ENCODE measurements at places on chromosomes 5 and 9. TPM values are rescaled to one million over a fixed set of nuclear protein-coding genes. Genes with fewer than 3 reads are reported as not detected.

DNA sequence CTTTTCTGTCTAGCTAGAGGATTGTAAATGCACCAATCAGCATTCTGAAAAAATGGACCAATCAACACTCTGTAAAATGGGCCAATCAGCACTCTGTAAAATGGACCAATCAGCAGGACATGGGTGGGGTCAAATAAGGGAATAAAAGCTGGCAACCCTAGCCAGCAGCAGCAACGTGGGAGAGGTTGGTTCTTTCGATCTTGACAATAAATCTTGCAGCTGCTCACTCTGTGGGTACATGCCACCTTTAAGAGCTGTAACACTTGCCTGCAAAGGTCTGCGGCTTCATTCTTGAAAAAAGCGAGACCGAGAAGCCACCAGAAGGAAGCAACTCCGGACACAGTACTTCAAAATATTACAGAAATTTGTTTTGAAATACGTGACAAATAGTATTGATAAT lies 424.6 kb upstream of the CDH9 start:
- no peak for DNase-seq

The WNT8A gene
- total RNA-seq, result not detected

GRCh38 chr9:132443951-132444607 lies 34.1 kb downstream of the CFAP77 start:
- no peak for DNase-seq

- DNase-seq, result no peak
Measured at GRCh38 chr5:80569961-80570786, at the start of gene ANKRD34B. ANKRD34B (minus strand) TSS chr5:80570280; CDS start chr5:80560019, 10,261 bp downstream.

The LCN9 gene
- total RNA-seq, result not detected

The RGS7BP gene
- total RNA-seq, result not detected

GRCh38 chr5:130032807-130033206 lies 128.5 kb downstream of the CHSY3 start:
- DNase-seq, result no peak

- DNase-seq, result no peak
Measured at GRCh38 chr5:58795327-58795726, 212.5 kb downstream of the RAB3C start.

- no peak for DNase-seq
Measured at GRCh38 chr9:22142671-22143070, 133.6 kb upstream of the CDKN2B start.

DNA sequence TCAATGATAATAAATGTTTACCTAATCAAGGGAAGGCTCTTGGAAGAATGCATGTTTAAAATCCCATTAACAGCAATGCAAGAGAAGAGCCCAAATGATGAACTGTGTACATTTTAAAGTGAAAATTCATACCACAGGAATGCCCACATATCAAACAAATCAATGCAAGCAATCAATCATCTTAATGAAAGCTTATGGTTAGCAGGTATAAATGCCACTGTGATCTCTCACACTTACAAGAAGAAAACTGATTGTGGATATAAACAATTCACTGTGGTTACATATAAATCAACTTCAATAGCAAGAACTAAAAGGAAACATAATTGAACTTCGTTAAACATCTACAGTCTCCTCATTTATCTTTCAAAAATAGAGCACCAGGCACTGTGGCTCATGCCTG lies 161.0 kb upstream of the RORB start:
- DNase-seq, result no peak

GRCh38 chr9:96644137-96644536 lies 11.0 kb downstream of the PRXL2C start:
- no peak for DNase-seq

The FOXD4L3 gene
- total RNA-seq, result not detected

GRCh38 chr9:2743937-2744529 lies 26.7 kb downstream of the KCNV2 start:
- no peak for DNase-seq

- no peak for DNase-seq
Measured at GRCh38 chr5:166086568-166086967, 2204.9 kb upstream of the WWC1 start.

GRCh38 chr9:137434498-137435380 lies 6.4 kb downstream of the ENTPD8 start:
- DNase-seq, result no peak

DNA sequence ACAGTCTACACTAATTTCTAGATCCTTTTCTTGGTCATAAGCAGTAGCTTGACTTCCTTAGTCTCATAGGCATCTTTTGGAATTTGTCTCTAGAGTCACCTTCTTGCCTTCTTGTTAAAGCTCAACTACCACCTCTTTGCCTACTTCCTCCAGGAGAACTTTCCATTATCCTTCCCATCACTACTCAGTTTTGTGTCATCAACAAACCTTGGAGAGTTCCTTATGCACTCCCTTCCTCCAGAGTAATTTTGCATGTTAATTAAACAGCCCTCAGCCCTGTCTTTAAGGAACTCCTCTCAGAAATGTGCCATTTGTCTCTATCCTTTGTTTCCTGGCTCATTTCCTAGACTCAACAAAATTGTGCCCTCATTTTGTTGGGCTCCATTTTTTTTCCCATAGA lies 4.2 kb upstream of the EPB41L4B start:
- no peak for DNase-seq

The TRIM23 gene
- total RNA-seq, result 6.3 TPM

- no peak for DNase-seq
Measured at GRCh38 chr9:36974731-36975130, 59.3 kb downstream of the PAX5 start.

GRCh38 chr9:90774071-90774470 lies 27.5 kb upstream of the SYK start:
- DNase-seq, result no peak

DNA sequence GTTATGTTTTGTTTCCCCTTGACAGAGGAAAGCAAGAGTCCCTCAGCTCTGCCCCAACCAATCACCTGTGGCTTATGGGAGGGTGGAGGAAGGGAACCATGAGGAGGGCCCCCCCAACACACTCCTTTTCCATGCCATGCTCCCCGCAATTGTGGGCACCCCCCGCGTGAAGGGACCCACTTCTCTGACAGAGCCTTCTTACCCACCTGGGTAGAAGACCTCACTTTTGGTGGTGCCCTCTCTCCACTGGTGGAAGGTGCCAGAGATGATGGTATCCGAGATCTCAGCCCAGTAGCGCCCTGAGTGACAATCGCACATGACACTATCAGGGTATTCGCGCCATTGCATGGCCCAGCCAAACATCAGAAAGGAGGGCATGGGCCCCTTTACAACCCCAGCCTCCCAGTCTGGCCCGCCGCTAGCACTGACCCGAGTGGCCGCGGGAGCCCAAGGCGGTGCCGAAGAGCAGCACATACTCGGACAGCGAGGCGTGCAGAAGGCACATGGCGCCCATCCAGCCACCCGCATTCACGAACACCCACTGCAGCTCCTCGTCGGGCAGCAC lies 714 bp downstream of the SIGMAR1 start:
- no peak for DNase-seq

DNA sequence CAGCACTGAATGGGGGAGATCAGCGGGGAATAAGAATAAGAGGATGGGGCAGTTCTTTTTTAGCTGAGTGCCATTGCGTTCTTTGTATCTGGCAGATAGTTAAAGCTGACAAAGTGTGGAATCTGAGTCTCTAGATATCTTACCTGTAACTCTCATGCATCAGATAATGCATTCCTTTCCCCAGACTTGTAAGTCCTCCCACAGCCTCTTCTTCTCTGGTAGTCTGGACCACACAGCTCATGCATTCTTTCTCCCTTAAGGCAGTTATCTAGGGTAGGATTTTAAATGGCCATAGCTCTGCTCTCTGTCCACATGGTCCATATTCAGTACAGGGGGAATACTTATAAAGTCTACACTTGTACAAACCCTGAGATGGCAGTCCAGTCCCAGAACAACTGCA lies 54.0 kb upstream of the FGF10 start:
- DNase-seq, result no peak

DNA sequence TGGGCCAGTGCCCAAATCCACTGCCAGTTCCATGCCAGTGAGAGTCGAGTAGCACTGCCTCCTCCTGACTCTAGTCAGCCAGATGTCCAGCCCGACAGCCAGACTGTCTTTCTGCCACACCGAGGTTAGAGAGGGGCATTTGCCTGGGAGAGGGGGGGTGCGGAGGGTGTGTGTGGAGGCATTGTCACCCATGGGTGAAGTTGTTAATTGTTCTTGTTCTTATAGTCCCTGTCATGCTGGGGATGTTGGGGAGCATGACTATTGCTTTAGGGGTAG lies 1.1 kb downstream of the RGP1 start:
- no peak for DNase-seq

DNA sequence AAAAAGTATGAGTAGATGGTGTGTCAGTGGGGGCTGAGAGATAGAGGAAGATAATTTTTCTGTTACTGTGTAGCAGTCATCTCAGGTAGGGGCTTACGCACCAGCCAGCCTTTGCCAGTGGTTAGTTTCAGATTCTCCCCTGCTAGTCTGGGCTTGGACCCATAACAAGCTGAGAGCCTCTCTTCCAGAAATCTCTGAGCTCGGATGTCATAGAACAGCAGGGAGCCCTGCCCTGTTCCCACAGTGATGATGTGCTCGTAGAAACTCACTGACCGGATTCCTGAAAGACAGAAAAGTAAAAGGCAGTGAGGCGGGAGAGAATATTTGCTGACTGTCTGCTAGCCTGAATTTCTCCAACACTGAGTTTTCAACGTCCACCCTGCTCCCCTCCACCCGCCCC lies 37.2 kb downstream of the DCAF12 start:
- no peak for DNase-seq

DNA sequence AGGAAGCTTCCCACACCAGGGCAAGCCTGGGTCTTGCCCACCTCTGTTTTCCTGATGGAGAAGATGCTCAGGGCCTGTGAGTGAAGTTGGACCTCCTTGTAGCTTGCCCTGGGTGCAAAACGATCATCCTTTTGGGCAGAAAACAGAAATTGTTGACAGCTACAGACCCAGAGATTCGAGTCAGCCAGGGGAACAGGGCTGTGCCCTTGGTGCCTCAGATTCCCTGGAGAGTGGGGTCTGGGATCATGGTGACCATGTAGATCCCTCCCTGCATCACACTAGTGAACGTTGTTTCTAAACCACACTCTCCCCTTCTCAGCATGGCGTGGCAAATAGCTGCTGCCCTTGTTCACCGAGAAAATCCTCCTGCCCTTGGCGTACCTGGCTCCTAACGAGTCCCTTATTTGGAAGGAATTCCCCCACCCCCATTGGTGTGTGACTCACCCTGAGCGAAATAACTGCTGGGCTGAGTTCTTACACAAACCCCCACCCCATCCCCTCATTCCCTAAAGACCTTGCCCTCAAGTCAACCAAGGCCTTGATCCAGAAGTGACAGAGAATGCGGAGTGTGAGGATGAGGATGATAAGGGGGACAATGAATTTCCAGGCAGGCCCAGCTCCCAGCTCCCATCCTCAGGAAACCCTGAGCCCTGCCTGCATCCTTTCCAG lies 1.1 kb upstream of the DCANP1 start:
- no peak for DNase-seq

DNA sequence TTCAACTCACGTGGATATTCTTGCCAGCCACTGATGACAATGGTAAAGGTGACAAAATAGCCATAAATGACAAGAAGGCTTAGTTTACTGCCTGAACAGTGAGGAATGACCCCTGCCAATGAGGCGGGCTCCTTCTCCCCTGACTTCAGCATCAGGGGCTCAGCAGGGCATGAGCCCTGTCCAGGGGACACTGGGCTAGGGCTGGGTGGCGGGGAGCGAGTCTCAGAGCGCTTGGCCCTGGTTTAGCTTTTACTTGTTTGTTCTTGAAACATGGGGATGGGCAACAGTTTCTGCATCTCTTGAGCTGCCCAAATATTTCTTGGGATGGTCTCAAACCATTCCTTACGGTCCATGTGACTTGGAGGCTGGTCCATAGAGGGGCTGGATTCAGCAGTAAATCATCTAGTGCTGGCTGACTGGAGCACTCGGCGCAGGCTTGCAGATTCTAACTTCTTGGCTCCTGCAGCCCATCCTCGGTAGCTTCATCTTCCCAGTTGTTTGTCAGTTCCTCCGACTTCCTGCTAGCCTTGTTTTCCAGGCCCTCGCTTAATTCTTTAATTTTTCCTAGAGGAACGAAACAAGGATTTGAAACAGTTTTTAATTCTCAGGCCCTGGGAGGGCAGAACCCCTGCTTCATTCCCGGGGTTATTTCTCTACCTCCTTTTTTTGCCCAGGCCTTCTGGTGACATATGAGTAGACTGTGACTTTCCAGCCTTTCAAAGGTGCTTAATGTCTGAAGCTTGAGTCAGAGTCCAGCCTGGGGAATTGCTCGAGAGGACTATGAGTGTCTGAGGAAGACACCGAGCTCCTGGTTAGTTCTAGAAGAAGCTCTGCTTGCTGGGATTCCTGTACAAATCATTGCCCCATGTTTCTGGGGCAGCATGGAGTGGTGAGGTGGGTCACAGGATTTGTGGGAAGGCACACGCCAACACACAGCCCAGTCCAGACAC lies 4.5 kb upstream of the HMCN2 start:
- no peak for DNase-seq

The SEC61B gene
- total RNA-seq, result 233 TPM

DNA sequence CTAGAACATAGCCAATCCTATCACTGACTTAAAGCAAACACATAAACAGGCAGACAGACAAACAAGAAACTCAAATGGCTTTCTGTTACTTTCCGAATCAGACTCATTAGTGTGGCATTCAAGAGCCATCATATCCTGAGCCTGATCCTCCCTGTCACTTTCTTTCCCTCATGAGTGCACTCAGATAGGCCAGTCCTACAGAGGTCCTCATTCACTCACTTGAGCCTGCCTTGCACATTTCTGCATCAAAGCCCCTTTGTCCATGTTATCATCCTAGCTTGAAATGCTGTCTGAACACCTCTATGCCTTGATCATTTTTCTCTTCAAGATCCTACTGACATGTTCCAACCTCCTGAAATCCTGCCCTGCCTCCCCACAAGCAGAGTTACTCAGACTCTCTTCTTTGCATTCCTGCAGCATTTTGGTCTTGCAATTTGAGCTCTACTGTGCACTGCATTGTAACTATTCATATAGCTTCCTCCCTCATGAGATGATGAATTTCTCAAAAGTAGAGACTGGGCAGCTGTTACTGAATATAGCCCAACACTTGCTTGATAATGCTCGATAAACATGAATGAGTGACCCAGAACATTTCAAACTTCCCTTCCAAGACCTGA lies 126.9 kb downstream of the PALM2AKAP2 start:
- no peak for DNase-seq

DNA sequence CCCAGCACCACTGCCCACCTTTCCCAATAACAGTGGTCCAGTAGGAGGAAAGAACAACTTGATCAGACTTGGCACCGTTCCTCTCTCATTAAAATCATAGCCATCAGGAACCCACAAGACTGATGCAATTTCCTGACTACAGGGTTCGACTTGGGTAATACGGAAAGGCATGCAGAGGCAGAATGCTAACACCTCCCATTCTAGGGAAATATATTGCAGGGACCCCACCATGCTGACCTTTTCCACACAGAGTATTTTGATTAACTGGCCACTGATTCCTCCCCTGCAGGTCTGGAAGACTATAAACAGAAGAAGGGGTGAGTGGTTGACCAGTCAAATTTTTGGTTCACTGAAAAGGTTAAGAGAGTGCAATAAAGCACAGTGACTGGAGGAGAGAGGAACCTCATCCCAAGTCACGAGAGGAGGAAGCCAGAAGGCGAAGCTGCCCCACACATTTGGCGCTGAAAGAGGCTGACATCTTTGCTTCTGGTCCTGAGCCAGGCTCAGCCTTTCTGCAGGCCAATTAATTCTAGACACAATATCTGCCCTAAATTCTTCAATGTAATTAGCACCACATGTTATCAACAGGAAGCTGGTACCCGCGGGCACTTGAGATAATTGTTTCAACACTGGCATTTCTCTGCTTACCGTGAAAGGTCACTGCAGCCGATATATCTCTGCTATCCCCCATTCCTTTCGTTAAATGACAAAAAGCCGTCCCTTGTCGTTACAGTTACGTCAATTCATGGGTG lies 64.7 kb upstream of the SPOCK1 start:
- no peak for DNase-seq

The CER1 gene
- total RNA-seq, result not detected

The SAXO1 gene
- not detected for total RNA-seq

GRCh38 chr5:31855134-31856040 lies 216.5 kb downstream of the PDZD2 start:
- DNase-seq, result peak; percentile 16
